NCI-H2081 (cell line): ENCODE measurements at places on chromosomes 1 and 21.
A peak's percentile ranks its signal among the peaks of the same experiment; 100 is the strongest.

GRCh38 chr1:2101531-2101930 is 51.3 kb downstream of the PRKCZ start:
- no peak for DNase-seq

DNA sequence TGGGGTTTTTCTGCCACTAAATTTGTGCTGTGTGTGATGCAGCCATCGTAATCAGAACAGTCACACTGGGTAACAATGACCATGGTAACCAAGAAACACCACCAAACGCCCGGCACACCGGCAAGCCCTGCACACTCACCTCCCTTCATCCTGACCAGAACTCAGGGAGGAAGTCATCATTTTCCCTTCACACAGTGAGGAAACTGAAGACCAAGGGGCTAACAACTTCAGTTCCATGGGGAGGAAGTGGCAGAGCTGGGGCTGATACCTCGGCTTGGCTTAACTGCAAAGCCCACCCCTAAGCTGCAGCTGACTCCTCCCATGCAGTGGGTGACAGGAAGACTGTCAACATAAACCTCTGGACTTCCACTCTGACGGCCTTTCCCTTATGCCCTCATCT is 69.3 kb upstream of the BCAR3 start:
- no peak for DNase-seq

DNA sequence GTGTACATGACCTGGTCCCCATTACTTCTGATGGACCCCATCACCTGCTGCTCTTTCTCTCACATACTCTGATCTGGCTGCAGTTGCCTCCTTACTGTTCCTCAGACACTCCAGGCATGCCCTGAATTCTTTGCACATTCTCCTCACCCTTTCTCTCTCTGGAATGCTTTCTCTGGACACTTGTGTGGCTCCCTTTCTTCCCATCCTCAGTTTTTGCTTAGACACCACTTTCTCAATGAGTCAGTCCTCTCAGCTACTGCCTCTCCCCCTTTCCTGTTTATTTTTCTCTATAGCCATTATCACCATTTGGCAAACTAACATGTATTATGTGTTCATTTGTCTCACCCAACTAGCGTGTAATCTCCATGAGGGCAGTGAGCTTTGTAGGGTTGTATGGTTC is 28.1 kb downstream of the PLXNA2 start:
- DNase-seq, result no peak

- peak; percentile 33 for DNase-seq
These were observed 43.7 kb downstream of the KIF21B start for GRCh38 chr1:200979574-200980451.

DNA sequence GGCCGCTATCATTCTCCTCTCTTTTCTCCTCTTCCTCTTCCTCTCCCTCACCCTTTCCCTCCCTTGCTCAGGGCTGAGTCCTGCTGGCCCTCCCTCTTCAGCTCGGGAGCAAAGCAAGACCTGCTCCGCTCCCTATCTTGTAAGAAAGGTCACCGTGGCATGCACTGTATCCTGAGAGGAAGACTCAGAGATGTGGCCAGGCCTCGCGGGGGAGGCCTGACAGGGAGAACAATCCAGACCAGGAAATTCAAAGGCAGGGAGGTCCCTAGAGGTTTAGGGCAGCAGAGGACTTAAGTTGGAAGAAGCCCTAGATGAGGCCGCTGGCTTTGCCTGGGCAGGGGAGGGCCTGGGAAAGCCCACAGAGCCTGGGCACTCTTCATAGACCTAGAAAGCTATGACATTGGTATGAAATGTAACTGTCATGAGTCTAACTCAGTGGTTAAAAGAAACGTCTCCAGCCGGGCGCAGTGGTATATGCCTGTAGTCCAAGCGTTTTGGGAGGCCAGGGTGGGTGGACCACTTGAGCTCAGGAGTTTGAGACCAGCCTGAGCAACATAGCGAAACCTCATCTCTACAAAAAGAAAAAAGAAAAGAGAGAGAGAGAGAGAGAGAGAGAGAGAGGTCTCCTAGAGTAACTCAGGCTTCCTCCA is 14.6 kb upstream of the PTAFR start:
- no peak for DNase-seq

DNA sequence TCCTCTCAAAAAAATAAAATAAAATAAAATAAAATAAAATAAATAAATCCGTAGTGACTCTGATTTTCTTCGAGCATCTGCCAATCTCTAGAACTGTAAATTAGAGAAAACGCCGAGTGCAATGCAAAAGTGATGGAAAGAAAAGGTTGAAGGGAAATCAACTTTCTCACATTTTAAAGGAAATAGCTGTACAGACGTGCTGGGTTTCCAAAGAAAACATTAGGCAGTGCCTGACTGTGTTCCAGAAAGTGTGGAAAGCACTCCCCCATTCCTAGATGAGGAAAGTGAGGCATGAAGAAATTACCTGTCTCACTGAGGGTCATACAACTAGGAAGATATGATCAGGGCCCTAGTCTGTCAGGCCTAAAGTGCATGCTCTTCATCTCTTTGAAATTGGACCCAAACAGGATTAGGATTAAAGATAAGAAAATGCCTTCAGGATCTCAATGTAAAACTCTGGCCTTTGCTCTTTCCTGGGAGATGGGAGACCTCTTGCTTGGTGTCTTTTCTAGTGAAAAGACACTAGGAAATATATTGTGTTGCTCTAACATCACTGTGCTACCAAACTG is 1.8 kb upstream of the PTPN14 start:
- DNase-seq, result no peak

- DNase-seq, result no peak
These were observed 56.3 kb downstream of the MORN1 start for GRCh38 chr1:2334883-2335534.

- DNase-seq, result no peak
These were observed 244.7 kb upstream of the IRF2BP2 start for GRCh38 chr1:234854645-234855039.

DNA sequence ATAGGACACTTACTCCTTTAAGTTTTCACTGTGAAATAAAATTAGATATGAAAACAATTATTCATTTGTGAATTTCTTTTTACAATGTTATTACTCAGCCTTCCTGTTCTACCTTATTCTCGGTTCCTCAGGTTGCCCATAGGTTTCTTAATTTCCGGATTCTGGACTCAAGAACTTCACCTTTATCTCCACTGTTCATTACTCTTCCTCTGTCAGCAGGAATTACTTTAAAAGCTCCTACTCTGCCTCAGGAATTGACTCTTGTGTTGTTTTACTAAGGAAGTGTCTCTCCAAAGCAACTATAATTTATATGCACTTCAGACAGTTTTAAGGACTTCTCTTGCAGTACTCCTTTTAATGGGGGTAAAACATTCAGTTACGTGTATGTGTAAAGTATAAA is 123.8 kb downstream of the OSBPL9 start:
- DNase-seq, result no peak

GRCh38 chr1:106717591-106717990 is 338.9 kb upstream of the PRMT6 start:
- no peak for DNase-seq

GRCh38 chr1:158290321-158290844 is 660 bp downstream of the CD1C start:
- DNase-seq, result no peak

DNA sequence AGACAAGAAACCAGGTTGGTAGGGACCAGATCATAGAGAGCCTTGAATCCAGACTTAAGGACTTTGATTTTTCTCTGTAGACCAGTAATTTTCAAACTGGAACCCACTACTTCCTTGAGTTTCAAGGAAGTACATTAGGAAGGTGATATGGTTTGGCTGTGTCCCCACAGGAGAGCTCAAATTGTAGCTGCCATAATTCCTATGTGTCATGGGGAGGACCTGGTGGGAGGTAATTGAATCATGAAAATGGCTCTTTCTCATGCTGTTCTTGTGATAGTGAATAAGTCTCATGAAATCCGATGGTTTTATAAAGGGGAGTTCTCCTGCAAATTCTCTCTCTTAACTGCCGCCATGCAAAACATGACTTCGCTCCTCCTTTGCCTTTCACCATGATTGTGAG is 10.1 kb upstream of the PRKAA2 start:
- no peak for DNase-seq

DNA sequence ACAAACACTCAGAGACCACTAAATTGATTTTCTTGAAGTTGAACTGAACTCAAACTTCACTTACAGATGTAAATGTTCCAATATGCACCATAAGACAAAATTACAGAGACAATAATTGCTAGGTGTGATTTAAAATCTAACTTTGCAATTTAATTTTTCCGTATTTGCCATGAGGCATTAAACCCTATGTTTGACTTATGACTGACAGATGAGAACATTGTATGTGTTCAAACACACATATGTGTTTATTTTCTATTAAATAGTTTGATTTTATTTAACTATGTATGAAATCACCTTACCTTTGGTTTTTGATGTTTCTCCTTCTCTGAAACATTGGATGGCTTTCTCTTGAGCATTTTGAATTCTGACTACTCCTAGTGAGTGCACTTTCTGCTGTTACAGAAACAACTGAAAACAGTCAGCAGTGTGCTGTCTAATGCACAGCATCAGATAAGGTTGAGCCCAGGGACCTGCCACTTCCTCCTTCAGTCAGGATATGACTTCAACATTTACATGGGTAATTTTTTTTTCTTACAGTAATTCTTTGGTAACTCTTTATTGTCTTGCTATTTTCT is at the start of gene SAMSN1:
Gene SAMSN1 (minus strand): TSS at position 410 of the 575 bp plus-strand sequence. CDS start 54 bp downstream, at position 356.
- no peak for DNase-seq

DNA sequence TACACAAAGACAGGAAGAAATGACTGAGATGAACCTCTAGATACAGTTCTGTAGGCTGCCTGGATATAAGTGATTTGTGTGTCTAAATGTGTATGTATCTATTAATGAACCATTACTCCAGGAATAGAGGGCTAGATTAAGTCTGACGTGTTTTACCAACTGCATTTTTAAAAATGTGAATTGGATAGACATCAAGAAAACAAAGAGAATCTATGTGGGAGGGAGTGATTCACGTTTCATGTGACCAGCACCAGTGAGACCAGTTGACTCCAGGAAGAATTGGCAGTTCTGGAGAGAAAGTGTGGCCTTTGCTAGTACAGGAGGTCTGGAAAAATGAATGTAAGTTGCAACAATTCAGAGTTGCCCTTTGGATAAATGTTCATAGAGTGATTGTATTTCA is 53.4 kb upstream of the RGS21 start:
- DNase-seq, result no peak

GRCh38 chr21:29117372-29117955 is 13.0 kb upstream of the MAP3K7CL start:
- peak; percentile 46 for DNase-seq

DNA sequence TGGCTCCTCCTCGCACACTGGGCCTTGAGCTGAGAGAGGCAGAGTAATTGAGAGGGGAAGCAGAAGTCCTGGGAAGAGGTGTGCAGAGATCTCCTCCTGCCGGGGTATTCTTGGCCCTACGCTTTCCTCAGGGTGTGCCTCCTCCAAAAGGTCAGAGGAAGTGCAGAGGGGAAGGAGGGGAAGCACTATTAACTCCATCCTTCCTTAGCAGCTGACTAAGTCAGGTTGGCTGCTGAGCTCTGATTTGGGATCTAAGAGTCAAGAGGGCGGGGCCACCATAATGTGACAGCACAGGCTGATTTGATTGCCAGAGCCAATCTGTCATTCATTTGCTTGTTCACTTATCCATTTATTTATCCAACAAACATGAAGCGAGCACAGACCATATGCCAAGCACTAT is 12.3 kb downstream of the ATP2B4 start:
- no peak for DNase-seq

- DNase-seq, result no peak
These were observed 134.1 kb downstream of the SLC30A10 start for GRCh38 chr1:219794085-219794743.

DNA sequence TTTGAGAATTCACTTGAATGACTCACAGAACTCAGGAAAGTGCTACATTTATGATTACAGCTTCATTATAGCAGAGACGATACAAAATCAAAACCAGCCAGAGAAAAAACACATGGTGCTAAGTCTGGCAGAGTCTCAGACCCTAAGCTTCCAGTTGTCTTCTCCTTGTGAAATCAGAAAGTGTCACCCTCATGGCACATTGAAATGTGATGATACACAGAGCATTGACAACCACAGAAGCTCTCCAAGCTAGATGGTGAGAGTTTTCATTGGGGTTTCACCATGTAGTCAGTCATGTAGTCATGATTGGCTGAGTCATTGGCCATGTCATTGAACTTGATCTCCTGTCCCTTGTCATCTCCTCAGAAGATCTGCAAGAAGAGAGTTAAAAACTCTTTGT is 526.6 kb downstream of the MRPL39 start:
- no peak for DNase-seq

DNA sequence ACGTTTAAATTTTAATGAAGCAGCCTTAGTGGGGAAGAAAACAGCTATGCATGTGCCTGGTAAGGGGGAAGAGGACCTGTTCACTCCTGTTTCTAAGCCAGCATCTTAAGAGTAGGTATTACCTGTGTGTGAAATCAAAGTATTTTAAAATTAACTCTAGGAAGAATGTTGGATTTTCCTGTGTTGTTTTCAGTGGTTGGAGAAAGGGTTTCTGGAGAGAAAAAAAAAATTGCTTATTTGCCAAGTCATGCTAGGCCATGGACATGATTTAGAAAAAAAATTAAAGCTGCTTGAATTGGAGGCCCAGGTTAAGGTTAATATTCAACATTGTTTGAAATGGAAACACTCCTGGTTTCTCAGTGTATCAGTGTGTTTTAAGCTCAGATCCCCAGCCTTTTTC is 42.9 kb upstream of the DNAJC6 start:
- no peak for DNase-seq

GRCh38 chr21:32728848-32729247 is 1.0 kb upstream of the SYNJ1 start:
- no peak for DNase-seq

DNA sequence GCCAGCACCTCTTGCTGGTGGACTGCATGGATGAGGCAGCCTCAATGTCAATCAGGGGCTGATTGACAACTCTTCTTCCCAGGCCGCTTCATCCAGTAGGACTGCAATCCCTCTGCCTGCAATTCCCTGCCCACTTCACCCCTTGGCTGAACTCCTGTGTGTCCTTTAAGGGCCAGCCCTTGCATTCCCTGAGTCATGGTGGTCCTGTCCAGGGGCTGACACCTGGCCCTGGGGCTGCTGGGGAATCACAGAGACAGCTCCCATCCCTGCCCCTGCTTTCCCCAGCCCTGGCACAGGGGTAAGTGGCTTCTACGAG is 4.6 kb upstream of the EPS8L3 start:
- DNase-seq, result no peak

GRCh38 chr1:7703321-7704213 is 67.5 kb upstream of the VAMP3 start:
- DNase-seq, result peak; percentile 48

- no peak for DNase-seq
These were observed 32.6 kb upstream of the MAGOH start for GRCh38 chr1:53270873-53271272.

DNA sequence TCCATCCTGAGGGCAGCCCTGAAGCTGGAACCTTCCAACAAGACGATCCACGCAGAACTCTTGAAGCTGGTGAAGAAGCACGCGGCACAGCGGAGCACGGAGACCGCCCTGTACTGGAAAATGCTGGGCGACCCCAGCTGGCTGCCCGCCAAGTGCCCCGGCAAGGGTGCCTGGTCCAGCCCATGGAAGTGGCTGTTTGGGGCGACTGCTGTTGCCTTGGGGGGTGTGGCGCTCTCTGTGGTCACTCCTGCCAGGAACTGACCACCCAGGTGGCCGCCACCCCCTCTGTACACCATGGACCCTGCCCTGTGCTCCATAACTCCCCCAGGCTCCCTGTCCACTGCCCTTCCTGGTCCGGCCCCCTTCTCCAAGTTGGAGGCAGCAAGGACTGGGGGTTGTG is 90.8 kb downstream of the PPP1R12B start:
- DNase-seq, result no peak
